ENCODE measurements at places on chromosomes 2 and 18.

GRCh38 chr2:109173311-109174171, 44.5 kb downstream of the SH3RF3 start:
- no peak for DNase-seq

DNA sequence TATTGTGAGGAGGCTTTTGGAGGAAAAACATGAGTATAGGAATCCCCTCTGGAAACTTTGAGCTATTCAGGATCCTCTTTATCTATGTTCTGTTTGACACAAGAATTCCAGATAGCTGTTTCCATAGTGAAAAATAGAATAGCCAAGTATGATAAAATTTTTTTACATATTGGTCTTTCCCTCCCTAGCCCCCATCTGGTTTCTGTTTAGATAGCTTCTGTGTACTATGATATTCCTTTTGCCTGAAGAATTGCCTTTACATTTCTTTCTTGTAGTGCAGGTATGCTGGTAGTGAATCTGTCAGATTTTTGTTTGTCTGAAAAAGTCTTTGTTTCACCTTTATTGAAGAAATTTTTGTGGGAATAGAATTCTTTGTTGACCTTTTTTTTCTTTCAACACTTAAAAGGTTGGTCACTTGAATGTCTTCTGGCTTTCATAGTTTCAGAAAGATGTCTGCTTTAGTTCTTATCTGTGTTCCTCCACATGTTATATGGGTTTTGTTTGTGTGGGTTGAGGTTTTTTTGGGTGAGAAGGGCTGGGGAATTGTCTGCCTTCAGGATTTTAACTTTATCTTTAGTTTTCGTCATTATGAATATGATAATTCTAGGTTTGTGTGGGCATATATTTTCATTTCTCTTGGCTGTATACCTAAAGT, 29.9 kb upstream of the FBLN7 start:
- no peak for DNase-seq

DNA sequence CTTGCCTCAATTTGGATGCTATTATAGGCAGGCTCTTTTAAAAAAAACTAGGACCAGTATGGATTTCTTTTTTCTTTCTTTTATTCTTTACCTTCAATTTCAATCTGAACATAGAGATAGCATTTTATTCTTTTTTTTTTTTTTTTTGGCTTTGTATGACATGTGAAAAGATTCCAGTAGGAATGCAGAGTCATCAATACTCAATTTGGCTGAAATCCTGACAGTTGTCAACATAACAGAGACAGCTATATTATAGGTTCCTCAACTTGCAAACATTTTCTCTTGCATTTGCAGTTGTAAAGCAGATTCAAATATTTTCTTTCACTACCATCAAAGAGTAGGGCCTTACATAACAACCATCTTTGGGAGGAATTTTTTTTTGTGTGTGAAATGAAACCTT, 334.4 kb downstream of the LRP1B start:
- no peak for DNase-seq

GRCh38 chr2:40218679-40219078, 233.2 kb downstream of the SLC8A1 start:
- DNase-seq: no peak

DNA sequence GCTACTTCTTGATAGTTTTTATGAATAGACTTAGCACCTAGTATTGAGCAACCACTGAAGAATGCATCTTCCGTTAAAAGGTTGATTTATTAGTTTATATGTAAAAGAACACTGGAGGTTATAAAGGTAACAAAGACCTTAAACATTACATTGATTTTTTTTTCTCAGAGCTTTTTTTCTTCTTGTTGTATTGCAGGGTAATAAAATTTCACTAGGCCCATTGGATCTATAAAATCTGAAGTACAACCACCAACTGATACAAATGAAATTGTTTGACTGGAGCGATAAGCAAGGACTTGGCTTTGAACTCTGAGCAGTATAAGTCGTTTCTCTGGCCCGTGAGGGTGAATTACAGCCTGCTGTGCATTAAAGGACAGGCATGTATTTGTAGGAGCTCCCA, 344.0 kb downstream of the LRRTM1 start:
- no peak for DNase-seq

DNA sequence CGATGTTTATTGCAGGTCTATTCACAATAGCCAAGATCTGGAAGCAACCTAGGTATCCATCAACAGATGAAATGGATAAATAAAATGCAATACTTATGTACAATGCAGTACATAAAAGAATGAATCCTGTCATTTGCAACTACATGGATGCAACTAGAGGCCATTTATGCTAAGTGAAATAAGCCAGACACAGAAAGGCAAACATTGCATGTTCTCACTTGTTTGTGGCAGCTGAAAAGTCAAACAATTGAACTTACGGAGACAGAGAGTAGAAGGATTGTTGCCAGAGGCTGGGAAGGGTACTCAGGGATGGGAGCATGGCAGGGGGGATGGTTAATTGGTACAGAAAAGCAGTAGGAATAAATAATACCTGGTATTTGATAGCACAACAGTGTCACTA, 563.9 kb downstream of the TMX3 start:
- DNase-seq: no peak

- DNase-seq: no peak
Measured at GRCh38 chr2:212177724-212178123, 360.9 kb downstream of the ERBB4 start.

GRCh38 chr2:10919771-10920621, 8.3 kb downstream of the KCNF1 start:
- no peak for DNase-seq

DNA sequence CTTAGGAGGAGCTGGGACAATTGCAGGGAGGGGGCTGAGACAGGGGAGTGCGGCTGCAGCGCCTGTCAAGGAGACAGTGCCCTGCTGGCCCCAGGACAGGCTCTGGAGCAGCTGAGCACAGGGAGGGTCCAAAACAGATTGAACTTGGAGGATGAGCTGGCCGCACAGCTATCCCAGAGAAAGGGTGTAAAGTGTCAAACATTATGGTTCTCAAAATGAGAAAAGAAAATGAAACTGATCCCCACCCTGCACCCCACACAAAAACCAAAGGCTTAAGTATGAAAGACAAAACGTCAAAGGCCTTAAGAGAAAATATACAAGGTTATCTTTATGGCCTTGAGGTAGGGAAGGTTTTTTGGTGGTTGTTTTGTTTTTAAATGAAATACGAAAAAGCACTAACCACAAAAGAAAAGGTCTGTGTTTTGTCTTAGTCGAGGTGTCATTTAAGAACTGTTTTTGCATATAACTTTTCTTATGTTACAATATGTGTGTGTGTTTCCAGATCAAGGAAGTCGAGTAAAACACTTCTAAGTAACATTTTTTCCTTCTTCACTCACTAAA, 111.8 kb downstream of the HDAC4 start:
- no peak for DNase-seq

DNA sequence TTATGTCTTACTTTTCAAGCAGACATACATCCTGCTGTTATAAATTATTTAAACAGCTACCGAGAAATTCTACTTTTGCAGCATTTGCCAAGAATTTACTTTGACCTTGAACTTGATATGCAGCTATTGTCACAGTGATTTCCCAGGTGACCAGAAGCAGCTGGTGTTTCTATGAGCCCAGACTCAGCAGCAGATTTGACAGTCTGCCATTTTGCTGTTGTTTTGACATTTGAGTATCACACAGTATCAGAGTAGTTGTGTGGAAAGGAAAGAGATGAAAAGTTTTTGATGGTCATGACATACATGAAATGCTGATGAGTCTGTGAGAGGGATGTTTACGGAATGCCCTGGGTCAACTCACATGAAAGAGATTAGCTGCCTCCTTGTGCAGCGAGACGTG, 6.6 kb upstream of the CCDC195 start:
- DNase-seq: no peak

DNA sequence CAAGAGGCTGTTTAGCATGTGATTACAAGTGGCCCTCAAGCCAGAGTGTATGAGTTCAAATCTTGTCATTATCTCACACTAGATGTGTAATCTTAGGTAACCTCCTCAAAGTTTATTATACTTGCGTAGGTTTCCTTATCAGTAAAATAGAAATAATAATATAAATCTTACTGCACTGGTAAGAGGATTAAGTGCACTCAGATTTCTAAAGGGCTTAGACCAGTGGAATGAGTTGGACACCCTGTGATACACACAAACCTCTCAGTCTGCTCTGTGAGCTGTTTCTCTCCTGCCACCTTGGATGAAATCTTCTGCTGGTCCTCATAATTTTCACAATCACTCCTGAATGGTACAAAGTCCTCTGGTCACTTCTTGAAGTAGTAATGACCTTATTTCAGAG, 145.4 kb upstream of the ZNF516 start:
- DNase-seq: no peak

- no peak for DNase-seq
Measured at GRCh38 chr18:11154368-11154989, 5.1 kb upstream of the PIEZO2 start.

GRCh38 chr2:15942711-15943345, 2.5 kb downstream of the MYCN start:
- DNase-seq: peak; percentile 26

GRCh38 chr18:11982981-11983380, 1.7 kb downstream of the IMPA2 start:
- no peak for DNase-seq

DNA sequence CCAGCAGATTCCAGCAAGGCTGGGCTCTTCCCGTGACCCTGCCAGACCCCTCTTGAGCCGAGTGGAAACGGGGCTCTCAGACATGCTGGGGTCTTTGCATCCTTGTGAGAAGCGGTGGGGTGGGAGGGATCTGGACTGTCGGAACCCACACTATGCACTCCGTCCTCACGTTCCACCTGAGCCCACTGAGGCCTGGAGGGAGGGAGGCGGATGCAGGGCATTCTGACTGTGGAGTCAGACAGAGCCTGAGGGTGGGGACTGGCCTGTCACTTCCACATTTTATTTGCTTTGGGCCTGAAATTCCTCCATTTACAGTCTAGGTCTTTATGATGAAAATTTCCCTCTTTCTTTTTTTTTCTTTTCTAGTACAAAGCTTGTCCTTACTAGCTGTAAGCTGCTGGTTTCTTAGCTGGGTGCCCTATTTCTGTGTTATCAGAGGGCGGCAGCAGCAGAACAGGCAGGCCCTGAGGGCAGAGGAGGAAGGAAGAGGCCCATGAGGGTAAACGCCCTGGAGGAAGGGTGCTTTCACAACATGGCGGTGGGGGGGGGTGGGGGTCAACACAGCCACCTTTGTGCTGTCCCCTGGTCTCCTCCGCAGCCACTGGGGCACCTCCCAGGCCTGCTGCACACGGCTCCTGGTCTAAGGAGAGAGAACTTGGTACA, 373.5 kb upstream of the MYT1L start:
- no peak for DNase-seq

DNA sequence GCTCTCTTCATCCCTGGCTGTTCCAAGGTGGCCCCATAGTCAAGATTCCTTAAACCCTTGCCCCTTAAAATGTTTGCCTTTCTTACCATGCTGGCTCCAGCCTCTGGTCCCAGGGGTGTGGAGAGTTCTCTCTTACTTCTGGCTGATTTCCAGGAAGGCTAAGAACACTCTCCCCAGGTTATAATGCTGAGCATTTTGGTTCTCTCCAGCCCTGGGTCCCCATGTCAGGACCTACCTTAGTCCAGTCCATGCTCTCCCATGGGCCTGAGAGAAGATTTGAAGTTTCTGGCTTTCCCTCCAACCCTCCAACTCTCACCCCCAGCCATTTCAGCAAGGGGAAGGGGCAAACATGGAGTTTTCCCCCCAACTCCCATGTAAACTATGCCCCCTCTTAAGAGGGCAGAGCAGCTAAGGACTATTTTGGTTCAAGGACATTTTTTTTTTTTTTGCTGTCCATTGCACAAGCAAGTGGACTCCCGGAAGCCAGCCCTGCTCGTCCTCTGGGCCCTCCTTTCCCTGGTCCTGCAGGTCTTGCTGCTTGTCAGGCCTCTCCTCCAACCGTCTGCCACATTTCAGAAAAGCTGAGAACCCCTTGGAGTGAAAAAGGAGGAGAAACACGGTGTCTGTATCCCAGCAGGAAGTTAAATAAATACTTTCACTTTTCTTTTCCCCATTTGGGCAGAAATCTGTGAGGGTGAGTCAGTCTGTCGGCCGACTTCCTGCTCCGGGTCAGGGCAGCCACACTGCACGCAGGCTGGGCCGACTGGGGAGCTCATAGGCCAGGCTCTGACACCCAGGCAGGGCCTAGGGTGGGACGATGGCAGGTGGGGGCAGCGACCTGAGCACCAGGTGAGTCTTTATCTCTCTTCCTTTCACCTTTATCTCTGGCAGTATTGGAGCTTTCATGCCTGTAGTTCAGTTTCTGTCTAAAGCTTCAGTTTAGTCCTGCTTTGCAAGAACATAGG, at the start of gene SP140L:
SP140L (plus strand) TSS at position 741 of the 965 bp plus-strand sequence; CDS start at position 818, 77 bp downstream.
- no peak for DNase-seq

DNA sequence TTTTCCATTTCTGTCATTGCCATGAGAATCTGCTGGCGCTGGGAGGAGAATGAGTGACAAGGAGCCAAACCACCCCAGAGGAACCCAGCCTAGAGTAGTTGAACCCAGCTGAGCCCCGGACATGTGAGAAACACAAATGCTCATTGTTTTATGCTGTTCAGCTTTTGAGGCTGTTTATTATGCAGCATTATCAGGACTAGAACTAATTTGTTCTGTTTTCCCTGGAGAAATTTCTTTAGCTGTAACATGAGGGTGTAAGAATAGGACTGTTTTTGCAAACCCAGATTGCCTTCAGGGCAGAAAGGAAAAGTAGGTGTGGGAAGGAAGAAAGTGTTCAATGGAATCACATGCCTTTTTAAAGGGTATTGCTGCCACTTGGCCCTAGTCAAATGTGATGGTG, 28.5 kb upstream of the DOCK10 start:
- DNase-seq: peak; percentile 66

DNA sequence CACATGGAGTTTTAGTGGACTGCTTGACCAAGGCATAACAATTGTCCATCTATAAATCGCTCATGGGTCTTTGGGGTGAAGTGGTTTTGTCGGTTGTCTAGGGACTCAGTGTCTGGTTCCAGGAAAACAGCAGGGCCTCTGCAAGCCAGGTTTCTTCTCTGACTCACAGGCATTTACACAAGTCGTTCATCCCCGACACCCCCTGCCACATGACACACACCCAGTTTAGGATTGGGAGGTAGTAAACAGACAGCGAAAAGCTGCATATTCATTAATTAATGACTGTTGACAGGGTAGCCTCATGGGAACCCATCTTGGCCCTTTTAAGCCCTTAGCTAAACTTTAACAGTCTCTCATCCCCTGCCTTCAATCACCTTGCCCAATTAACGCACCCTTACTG, 194.8 kb upstream of the ACVR2A start:
- DNase-seq: no peak

- DNase-seq: no peak
Measured at GRCh38 chr2:68463287-68463877, 3.7 kb downstream of the FBXO48 start.

Measured in hypothalamus (tissue), 51 donors.